ENCODE measurements at places on chromosomes 3 and 15.
A peak's percentile ranks its signal among the peaks of the same experiment; 100 is the strongest.

GRCh38 chr3:46926871-46927717 is 49.5 kb downstream of the CCDC12 start:
- no peak for DNase-seq

GRCh38 chr3:52176951-52177700 is 20.8 kb upstream of the ALAS1 start:
- DNase-seq, result no peak

- peak; percentile 17 for DNase-seq
These were observed 378 bp upstream of the FEM1B start for GRCh38 chr15:68277131-68277602.

GRCh38 chr15:88621789-88622604 is 857 bp downstream of the AEN start:
- no peak for DNase-seq

DNA sequence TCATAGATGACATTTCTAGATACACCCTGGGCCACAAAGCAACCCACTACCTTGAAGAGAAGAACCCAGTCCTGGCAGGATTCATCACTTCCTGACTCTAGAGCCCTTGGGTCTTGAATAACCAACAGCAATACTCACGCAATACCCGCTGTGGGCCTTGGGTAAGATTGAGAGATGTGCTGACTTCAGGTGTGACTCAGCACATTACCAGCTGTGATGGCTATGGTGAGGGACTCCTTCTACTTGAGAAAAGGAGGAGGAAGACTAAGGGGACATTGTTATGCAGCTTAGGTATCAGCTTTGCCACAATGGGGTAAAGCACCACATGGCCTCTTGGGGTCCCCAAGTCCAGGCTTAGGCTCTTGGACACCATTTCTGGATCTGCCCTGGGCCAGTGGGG is 14.9 kb downstream of the C3orf33 start:
- DNase-seq, result no peak

- no peak for DNase-seq
These were observed 2.9 kb downstream of the MCTP2 start for GRCh38 chr15:94234300-94234699.

DNA sequence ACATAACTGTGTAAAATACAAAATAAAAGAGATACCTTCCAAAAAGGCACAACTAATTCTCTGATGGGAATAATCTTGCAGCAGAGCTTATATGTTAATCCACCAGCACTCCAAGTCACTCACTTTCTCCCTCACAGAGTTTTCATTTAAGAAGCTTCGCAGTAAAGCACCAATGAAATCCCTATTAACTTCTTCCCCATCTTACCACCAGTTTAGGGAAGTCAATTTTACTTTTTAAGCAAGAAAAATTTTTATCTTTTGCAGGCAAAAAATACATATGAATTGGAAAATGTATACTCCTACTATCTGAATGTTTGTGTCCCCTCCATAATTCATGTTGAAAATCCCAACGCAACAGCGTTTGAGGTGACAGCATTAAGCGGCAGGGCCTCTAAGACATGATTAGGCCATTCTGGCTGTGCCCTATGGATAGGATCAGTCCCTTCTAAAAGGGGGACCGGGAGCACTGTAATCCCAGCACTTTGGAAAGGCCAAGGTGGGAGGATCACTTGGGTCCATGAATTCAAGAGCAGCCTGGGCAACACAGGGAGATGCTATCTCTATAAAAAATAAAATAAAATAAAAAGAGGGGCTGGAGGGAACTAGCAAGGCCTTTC is 435.8 kb downstream of the SHQ1 start:
- DNase-seq, result no peak

GRCh38 chr3:35664460-35664919 is 25.2 kb downstream of the ARPP21 start:
- no peak for DNase-seq

DNA sequence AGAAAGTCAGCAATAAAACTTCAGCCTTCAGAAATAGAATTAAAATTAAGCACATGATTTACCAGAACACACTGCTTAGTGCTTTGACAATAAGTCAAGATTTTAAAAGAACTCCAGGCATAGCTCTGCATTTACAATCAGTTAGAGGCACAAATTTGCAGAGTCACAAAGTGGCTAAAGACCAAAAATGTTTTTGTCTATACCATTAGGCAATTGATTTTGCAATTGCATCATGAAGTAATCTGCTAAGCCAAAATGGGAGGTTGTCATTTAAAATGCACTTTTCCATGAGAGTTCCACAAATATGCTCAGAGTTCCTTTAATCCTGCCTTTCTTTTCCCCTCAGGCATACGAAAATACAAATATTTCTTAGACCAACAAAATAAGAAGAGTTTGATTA is 10.1 kb upstream of the DCP1A start:
- DNase-seq, result no peak

DNA sequence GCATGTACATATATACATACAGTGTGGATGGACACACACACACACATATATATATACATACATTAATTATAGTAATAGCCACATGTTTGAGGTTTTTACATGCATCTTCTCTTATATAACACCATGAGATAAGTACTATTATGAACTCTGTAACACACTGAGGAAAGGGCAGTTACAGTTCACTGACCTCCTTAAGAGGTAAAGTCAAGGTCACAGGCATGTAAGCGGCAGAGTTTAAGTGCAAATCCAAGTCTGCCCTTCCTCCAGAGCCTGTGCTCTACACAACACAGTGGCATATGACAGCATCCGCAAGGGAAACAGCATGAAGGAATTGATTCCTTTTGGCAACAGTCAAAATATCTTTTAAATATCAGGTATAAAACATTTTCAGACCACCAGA is 26.4 kb downstream of the FHIT start:
- DNase-seq, result no peak

- no peak for DNase-seq
These were observed 76.6 kb upstream of the PIAS1 start for GRCh38 chr15:67977414-67978089.

- no peak for DNase-seq
These were observed 611 bp downstream of the CTDSPL2 start for GRCh38 chr15:44427756-44428724.

DNA sequence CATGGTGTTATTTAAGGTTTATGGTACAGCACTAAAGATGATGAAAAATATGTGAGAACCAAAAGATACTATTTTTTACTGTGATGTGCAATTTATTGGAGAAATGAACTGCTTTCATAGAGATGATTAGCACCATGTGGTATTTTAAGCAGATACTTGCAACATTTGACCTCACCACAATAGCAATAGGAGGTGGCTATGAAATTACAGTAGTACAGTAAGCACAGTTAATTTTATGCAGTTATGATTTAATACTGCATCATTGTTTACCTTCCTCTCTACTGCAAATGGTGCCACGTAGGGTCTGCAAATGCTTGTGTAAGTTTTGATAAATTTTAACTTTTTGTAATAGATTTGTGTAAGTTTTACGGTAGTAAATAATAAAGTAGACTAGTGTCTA is 14.0 kb downstream of the PYGO1 start:
- no peak for DNase-seq

DNA sequence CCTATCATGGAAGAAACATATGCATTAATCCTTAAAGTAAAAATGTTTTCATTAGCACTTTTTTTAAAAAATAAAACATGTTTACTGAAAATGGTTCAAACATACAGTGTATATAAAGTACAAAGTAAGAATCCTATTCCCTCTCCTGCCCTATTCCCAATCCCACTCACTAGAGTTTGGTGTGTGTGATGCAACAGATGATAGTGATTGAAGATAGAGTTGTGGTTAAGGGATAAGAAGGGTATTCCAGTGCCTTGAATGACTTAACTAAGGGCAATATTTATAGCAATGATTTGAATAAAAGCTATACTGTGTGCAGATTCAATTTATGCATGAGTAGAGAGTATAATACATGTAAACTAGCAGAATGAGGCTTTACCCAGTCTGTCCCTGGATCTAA is 18.1 kb downstream of the ZNF280D start:
- no peak for DNase-seq

DNA sequence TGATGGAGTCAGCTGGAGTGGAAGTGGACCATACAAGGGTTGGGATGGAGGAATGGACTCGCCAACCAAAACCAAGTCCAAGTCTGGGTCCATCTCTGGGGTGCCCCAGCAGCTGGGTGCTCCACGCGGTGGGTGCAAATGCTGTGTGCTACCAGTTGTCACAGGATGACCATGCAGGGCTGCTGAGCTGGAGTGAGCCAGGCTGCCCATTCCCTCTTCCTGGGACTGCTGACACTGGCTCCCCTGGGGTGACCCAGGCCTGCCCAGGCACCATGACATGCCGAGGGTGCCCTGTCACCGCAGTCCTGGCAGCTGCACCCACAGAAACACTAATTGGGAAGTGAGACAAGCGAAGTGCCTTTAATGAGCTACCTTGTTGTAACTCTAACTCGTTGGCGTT is 140.2 kb downstream of the TPRA1 start:
- DNase-seq, result no peak

DNA sequence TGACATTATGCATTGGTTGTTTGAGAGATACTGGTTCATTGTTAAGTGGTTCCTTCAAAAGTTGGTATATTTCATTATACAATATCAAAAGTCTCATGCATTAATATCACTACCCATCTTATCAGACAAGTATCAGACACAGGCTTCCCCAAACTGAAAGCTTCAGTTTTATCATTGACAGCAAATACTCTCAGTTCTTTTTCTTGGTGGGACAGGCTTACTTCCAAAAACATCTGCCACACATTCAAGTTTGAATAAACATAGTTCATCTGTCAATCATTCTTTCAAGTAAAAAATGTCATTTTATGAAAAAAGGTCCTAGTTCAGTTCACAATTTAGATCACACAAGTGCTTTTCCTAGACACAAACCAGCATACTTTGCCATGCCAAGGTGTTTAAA is 280.0 kb upstream of the TRIM42 start:
- DNase-seq, result no peak

DNA sequence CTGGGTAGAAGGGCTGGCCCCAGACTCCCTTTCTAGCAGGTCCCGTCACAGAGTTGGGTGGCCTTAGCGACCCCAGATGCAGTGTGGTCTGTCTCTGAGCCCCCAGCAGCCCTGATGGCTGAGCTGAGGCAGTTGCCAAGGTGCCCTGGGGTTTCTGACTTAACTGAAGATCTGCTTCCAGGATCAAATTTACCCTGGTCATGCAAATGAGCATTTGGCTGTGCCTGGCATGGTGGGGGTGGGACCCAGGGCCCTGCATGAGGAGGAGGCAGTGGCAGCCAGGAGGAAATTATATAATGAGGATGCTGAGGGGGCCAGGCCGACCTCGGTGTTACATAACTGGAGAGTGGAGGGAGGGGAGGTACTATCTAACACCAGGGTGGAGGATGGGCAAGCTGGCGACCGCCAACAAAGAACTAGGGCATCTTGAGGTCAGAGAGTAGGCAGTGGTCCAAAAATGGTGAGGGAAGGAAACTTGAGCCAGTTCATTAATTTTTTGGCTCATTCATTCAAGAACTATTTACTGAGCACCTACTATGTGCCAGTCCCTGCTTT is 16.4 kb downstream of the PLEKHO2 start:
- no peak for DNase-seq

- no peak for DNase-seq
These were observed 367.5 kb downstream of the MECOM start for GRCh38 chr3:169295912-169296570.

DNA sequence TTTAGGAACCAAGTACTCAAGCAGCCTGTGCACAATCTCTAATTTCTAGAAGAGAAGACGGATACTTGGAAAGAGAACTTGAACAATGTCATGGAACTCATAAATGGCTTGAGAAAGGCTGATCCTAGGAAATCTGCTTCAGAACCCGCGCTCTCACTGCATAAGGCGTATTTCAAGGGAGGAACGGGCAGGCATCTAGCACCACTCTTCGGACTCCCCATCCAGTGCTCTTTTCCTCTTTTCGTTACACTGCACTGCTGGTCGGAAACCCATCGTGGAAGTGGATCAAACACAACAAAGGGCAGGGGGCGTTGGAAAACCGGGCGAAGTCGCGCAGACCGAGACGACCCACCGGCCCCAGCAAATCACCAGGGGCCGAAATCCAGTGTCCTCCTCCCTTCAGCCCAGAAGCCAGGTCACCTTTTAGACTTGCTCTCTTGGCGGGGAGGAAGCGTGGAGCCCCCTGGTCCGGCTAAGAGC is 539 bp upstream of the TLNRD1 start:
- DNase-seq, result no peak

DNA sequence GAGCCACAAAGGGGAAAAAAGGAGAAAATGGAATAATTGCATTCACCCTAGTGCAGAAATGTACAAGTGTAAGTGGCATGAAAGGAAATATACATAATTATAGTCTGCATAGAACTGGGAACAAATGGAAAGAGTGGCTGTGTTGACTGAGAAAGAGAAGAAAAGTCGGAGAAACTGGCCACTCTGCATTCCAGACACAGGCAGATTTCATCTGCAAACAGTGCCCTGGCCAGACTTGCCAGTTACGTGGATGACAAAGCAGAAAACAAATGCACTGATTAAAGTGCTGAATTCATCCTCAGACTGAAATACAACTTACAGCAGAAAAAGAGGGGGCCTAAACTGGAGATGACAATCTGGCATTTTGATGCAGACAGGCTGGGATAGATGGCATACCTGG is 129.8 kb downstream of the FGF12 start:
- DNase-seq, result no peak

DNA sequence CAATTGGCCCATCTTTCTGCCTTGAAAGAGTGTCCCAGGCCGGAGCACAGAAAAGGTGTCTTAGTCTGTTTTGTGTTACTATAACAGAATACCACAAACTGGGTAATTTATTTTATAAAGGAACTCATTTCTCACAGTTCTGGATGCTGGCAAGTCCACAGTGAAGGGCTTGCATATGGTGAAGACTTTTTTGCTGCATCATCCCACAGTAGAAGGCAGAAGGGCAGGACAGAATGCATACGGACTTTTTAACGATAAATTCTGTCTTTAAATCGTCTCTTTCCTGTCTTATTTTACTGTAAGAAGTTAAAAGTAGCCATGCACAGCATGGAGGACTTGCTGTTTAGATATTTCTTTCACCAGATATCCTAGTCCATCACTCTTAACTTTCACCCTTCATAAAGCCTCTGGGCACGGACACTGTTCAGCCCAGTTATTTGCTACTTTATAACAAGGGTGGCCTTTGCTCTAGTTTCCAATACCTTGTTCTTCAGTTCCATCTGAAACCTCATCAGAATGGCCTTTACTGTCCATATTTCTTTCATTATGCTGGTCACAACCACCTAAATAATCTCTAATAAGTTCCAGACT is 10.3 kb upstream of the EIF1B start:
- DNase-seq, result no peak

GRCh38 chr3:60192297-60193114 is 1058.7 kb downstream of the FHIT start:
- DNase-seq, result no peak

GRCh38 chr3:111618945-111619344 is 23.8 kb upstream of the ZBED2 start:
- no peak for DNase-seq

DNA sequence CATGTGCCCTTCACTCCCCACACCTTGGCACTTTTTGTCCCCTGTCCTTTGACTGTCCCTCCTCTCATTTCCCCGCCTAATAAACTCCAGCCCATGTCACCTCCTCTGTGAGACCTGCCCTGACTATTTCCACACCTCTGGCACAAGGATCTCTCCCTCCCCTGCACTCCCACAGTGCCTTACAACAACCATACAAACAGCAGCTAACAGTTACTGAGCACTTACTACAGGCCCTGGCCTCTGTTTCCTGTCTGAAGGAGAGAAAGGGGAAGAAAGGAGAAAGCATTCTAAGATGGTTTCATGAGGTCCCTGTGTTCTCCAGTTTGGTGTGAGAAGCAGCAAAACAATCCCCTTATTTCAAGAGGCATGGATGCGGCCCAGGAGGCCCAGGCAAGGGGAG is 20.0 kb upstream of the TRH start:
- DNase-seq, result no peak

GRCh38 chr3:175558261-175558660 is 699.1 kb downstream of the NAALADL2 start:
- no peak for DNase-seq

All from stimulated activated CD4-positive, alpha-beta T cell treated with anti-CD3 and anti-CD28 coated beads, Interleukin-1b, Interleukin-23, amount 100 ng/mL, for 1 hour (primary cell).